ENCODE measurements at places on chromosomes 1 and 21.

GRCh38 chr1:17839641-17840196 lies 84.6 kb downstream of the ACTL8 start:
- no peak for DNase-seq

DNA sequence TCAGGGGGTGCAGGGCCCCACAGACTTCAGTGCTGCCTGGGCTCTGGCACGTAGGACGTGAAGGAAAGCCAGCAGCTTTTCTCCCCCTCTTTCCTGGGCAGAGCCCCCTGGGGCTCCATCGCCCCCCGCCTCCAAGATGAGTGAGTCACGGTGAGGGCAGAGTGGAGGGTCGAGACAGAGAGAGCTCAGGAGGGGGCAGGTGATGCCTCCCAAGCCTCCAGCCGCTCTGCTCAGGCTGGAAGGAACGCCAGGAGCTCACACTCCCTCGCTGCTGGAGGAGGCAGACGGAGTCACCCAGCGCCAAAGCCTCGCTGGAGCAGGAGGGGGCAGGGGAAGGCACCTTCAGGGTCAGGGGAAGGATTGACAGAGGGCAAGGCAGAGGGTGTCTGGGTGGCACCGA lies 119.5 kb downstream of the CASZ1 start:
- DNase-seq = no peak

GRCh38 chr1:63810936-63811469 lies 37.2 kb downstream of the ROR1 start:
- DNase-seq = no peak

DNA sequence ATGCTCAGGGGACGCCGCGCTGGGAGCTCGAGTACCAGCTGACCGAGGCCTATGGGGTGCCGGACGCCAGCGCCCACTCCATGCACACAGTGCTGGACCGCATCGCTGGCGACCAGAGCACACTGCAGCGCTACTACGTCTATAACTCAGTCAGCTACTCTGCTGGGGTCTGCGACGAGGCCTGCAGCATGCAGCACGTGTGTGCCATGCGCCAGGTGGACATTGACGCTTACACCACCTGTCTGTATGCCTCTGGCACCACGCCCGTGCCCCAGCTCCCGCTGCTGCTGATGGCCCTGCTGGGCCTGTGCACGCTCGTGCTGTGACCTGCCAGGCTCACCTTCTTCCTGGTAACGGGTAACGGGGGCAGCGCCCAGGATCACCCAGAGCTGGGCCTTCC lies 1.3 kb upstream of the XKR8 start:
- DNase-seq = no peak

GRCh38 chr1:167524651-167525050 lies 6.3 kb upstream of the CD247 start:
- no peak for DNase-seq

DNA sequence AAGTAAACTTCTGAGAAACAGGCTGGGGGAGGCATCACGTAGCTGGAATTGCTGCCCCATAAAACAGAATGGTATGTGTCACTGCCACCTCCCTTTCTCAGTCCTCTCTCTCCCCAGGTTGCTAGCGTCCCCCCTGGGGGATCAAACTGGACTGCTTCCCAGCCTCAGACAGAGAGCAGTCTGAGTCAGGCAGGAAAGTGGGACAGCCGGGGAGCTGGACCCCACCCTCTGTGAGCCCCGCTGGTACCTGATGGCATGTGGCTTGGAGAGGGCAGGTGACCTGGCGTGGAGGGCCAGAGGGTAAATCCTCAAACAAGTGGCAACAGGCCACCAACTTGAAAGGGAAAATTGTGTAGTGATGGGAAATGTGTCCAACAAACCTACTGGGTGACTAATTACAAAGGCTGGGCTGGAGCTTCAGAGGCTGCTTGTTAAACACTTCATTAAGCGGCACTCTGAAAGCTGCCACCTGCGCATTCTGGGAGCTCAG lies 1.0 kb upstream of the SFN start:
- no peak for DNase-seq

- no peak for DNase-seq
Measured at GRCh38 chr1:42524330-42524729, 61.2 kb downstream of the CCDC30 start.

- DNase-seq = no peak
Measured at GRCh38 chr21:34131586-34131985, 58.2 kb downstream of the MRPS6 start.

DNA sequence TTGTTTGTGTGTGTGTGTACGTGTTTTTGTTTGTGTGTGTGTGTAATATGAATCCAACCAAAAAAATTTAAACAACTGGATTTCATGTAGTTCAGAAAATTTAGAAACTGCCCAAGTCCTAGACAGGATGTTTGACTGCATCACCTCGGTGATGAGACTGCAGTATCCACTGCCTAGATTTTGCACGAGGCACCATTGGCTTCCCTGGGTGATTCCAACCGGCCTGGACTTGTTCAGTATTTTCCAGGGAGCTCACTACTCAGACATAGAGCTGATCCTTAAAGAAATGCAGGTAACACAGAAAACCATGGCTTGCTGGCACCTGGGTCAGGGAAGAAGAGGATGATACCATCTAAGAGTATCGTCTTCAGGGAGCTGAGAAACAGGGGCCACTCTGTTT lies 18.2 kb upstream of the KCNK2 start:
- DNase-seq = no peak

DNA sequence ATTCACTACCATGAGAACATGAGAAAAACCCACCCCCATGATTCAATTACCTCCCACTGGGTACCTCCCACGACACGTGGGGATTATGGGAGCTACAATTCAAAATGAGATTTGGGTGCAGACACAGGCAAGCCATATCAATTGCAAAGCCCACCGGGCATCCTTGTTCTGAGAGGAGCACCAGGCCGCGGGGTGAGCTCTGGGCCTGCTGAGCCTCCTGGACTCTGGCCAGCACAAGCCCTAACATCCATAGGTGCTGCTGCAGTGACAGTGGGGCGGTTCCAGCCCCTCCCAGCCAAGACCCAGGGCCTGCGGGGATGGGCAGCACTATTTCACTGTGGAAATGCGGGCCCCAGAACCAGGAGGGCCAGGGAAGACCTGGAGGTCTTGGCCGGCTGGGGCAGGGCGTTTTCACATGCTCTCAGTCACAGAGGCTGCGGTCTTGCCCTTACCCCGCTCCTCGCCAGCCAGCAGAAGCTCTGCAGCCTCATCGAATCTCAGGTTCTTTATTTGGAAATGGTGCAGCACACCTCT lies 103.8 kb downstream of the PCBP3 start:
- DNase-seq = no peak

DNA sequence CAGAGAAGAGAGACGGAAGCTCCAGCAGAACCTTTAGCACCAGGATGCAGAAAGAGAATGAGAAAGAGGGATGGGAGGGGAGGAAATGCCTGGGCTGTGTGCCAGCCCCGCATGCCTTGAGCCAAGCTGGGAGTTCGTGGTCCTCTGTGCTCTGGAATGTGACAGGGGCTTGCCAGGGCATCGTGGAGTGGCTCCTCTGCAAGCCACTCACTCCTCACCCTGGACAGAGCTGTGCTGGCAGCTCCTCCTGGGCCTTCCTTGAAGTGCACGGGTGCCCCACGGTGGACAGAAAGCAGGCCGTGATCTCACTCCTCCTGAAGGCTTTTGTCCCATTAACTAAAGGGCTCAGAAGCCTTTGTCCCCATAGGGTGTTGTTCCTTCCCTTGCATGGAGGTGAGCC lies 34.8 kb upstream of the PRELP start:
- no peak for DNase-seq

GRCh38 chr1:81689531-81689941 lies 111.2 kb upstream of the ADGRL2 start:
- no peak for DNase-seq

DNA sequence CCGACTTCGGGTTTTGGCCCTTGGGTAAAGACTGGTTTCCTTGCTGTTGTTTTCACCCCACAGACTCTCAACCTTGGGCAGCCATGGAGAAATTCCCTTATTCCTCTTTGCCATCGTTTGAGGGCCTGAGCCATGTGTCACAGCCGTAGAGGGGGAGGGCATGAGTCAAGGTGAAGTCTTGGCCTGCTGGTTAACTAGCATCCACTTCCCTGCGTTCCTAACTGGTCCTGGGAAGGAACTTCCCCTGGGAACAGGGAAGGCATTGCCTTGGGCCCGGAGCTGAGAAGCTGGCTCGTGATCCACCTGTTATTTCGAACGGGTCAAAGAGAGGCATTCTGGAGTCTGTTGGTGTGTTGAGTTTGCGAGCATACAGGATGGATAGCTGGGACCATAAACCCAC lies 464.9 kb downstream of the CAMTA1 start:
- no peak for DNase-seq

GRCh38 chr21:38817371-38818324 lies 11.9 kb downstream of the ETS2 start:
- DNase-seq = no peak

GRCh38 chr1:115642168-115643072 lies 650 bp downstream of the VANGL1 start:
- no peak for DNase-seq

DNA sequence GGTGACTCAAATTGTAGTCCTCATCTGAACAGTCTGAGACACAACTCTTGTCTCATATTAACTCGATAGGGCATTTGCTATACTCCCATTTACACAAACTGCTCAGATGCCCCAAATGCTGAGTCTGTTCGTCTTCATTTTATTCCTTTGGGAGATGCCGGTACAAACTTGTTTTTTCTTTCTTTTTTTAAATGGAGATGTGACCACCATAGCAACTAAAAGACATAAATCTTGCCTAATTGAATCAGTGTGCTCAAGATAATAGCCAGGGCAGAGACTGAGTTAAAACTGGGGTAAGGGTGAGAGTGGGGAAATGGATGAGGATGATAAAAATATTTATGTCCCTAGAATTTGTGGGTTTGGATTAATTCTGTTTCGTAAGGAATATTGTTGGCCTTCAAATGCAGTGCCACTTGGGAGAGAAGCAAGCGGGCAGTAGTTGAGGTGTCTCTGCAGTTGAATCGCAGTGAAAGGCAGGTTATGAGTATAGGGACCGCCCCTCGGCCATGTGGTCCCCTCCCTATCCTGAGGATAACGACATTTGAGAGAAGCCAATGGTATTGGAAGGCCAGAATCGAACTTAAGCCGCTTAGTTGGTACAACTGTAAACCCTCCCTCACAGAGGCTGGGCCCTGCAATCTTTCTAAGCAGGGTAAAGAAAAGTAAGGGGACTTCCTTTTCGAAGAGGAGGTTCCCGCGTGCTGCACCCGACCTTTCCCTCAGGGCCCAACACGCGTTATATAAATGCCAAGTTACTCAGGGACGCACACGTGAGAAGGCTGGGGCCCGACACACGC lies 859 bp upstream of the LRRC8B start:
- peak; percentile 72 for DNase-seq

- no peak for DNase-seq
Measured at GRCh38 chr1:51294566-51295184, 35.7 kb downstream of the TTC39A start.

DNA sequence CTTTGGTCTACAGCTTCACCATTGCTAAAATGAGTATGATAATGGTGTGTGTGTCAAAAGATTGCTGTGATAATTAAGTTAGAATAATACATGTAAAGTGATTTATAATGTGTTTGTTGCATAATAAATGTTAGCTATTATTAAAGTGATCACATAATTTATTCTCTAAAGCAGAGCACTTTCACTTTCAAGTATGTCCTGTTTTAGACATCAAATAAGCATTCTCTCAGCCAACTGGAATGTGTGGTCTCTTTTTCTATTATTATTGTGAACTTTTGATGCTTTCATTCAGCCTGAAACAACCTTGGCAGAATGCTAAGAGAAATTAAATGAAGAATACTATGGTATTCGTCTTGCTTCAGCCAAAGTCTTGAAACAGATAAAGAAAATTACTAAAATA lies 102.8 kb upstream of the COL11A1 start:
- no peak for DNase-seq

DNA sequence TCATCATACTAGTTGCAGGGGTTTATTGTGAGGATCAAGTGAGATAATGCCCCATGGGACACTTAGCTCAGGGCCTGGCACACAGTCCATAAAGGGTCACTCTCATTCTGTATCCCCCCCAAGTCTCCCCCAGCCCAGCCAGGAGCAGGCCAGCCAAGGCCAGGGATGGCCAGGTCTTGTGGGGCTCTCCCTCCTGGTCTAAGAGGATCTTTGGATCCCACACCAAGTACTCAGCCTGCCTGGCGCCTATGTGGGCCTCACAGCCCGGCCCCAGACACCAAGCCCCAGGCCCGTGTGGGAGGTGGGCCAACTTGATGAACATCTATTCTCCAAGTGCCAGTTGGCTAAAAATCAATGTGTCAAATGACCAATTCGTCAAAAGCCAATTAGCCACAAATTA lies 117.8 kb downstream of the GLIS1 start:
- DNase-seq = no peak

GRCh38 chr1:79657951-79658658 lies 651.6 kb upstream of the ADGRL4 start:
- no peak for DNase-seq

- no peak for DNase-seq
Measured at GRCh38 chr1:210755991-210756659, 377.8 kb downstream of the KCNH1 start.

GRCh38 chr21:40686526-40686925 lies 160.4 kb downstream of the DSCAM start:
- no peak for DNase-seq

GRCh38 chr1:220761688-220762427 lies 13.7 kb downstream of the MTARC2 start:
- DNase-seq = no peak
